Foreskin keratinocyte (primary cell): ENCODE measurements at places on chromosomes 6 and 20. TPM values are rescaled to one million over a fixed set of nuclear protein-coding genes. Genes with fewer than 3 reads are reported as not detected.

The MDFI gene
- 150 and 170 TPM in 2 replicates for total RNA-seq

The SLC22A2 gene
- total RNA-seq = not detected in 2 replicates

The CCDC28A gene
- total RNA-seq = 9.9 TPM in 2 replicates

The ADGB gene
- total RNA-seq = not detected in 2 replicates

The KIAA1755 gene
- 0.07 and 0.10 TPM in 2 replicates for total RNA-seq

The GMPR gene
- total RNA-seq = 0.32 and 0.37 TPM in 2 replicates

The AIF1 gene
- not detected in 2 replicates for total RNA-seq

The SLC17A9 gene
- total RNA-seq = 0.25 and 0.34 TPM in 2 replicates

The PRR18 gene
- total RNA-seq = not detected in 2 replicates

The PKIB gene
- 1.4 and 2.9 TPM in 2 replicates for total RNA-seq

The SPINT3 gene
- not detected in 2 replicates for total RNA-seq
